Cardiac septum (tissue), 1 donor: ENCODE measurements at places on chromosomes 3 and 15. TPM values are rescaled to one million over a fixed set of nuclear protein-coding genes. Genes with fewer than 3 reads are reported as not detected.

DNA sequence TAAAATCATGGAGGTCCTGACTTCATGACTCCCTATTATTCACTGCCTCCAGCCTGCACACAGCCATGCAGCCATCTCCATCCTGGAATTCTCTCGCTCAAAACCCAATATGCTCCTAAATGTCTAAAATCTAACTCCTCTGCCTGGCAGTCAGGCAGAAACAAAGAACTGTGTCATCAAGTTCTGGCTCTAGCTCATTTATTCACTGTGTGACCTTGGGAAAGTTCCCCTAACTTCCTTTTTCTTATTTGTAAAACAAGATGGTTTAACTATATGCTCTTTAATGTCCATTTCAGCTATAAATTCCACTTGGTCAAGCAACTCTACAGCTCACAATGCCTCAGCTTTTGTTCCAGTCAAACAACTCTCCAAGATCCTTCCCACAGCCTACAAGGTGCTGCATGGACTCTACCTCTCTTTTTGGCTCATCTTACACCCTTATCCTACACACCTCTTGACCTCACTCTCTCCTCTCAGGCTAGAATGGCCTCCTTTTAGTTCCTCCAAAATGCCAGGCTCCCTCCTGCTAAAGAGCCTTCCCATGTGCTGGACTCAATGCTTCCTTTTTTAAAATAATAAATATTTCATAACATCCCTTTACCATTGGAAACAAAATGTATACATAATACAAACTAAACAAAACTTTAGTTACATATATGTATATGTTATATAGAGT, 16.4 kb downstream of the PIK3CB start:
- no peak for DNase-seq

The ISLR gene
- total RNA-seq, result 16.2 TPM

DNA sequence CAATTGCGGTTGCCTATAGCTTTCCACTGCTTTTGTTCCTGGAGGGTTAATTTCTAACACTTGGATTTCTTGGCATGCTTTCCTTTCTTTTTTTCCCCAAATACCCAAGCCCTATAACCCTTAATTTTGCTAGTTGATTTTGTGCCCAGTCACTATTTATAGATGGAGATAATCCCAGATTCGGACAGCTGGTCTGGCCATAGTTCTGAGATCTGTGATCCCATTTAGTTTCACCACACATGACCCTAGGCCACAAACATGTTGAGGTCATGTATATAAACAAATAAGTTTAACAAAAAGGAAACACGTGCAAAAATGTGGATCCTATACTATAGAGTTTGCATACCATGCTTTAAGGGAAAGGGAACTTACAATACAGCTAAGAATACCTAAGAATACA, 111.4 kb downstream of the ZMAT3 start:
- DNase-seq, result no peak

DNA sequence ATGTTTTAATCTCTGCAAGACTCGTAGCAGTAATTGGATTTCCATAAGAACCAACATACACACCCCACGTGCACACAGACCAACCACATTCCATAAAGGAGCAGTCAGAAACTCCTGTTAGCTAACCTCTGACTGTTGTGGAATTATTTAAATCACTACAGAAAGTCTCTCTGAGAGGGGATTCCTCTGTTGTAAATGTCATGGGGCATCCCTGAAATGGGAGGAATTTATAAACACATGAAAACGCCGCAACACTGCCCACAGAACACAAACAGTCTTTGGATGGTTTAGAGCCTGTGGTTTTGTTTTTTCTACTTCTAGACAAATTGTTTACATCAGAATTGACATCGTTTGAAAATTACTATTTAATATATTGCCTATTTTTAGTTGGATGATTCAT, 740.1 kb upstream of the GRM7 start:
- no peak for DNase-seq

DNA sequence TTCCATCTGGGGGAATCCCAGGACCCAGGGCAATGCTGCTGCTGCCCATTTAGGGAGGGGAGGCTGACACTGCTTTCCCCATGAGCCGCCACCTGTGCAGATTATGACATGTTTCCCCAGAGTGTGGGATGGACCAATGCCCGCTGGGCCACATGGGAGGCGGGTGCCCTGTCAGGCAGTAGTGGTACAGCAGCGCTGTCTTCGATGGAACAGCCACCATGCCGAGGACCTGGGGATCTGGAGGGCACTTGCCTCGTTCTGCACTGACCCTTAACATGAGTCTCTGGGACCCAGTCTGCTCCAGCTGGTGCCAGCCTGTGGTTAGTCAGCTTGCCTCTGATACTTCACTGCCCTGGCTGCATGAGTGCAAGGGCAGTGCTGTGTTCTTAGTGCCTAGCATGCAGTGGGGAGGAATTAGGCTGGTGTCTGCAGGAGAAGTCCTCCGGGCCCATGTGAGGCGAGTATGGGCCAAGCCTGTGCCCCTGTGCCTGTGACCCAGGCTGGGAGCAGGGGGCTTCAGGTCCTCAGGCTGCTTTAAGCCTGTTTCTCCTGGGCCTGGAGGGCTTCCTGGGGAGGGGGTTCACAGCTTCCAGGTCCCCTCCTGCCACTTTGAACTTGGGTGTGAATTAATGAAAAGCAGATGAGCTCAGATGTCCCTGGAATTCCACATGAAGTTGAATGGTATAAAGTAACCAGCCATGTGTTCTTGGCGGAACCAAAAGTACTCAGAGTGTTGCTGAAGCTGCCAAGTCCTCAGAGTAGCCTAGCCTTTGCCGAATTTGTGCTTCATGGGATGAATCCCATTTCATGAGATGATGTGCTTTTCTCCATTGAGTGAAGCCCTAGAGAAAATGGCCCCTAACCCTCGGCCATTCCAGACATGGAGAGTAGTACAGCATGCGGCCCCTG, 22.9 kb downstream of the KLF13 start:
- DNase-seq, result no peak

The MED12L gene
- 5.5 TPM for total RNA-seq

DNA sequence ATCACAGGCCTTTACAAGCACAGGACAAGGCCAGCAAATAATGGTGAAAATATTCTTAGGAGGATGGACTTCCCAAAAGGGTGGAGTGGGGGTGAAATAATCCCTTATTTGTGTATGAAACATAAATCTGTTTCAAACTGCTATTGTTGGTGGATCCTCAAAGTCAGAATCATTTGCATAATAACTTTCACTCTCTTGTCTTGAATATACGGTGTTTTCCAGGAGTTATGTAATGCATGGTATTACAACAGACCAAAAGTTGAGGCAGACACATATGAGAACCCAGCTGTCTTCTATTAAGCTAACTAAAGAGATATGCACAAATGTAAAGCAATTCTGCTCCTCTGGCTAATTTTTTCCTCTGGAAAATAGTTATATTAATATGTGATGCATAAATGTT, 57.7 kb downstream of the PRTG start:
- no peak for DNase-seq

- DNase-seq, result no peak
Measured at GRCh38 chr15:49248291-49248690, 78.2 kb downstream of the GALK2 start.

DNA sequence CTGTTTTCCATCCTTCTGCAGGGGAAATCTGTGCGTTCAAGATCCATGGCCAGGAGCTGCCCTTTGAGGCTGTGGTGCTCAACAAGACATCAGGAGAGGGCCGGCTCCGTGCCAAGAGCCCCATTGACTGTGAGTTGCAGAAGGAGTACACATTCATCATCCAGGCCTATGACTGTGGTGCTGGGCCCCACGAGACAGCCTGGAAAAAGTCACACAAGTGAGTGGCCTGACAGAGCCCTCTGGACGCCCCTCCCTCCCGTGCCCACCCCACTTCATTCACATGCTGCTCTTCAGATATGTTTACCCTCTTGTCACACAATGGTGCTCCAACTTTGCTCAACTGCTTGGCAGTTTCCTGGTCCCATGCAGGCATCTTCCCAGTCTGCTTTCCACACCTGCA, 274.3 kb upstream of the TRIM42 start:
- DNase-seq, result no peak

DNA sequence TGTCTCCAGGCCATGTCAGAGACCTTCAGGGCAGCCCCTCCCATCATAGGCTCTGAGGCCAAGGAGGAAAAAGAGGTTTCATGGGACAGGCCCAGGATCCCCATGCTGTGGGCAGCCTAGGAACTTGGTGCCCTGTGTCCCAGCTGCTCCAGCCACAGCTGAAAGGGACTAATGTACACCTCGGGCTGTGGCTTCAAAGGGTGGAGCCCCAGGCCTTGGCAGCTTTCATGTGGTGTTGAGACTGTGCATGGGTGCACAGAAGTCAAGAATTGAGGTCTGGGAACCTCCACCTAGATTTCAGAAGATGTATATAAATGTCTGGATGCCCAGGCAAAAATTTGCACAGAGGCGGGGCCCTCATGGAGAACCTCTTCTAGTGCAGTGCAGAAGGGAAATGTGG, 6.6 kb upstream of the SSR3 start:
- no peak for DNase-seq

DNA sequence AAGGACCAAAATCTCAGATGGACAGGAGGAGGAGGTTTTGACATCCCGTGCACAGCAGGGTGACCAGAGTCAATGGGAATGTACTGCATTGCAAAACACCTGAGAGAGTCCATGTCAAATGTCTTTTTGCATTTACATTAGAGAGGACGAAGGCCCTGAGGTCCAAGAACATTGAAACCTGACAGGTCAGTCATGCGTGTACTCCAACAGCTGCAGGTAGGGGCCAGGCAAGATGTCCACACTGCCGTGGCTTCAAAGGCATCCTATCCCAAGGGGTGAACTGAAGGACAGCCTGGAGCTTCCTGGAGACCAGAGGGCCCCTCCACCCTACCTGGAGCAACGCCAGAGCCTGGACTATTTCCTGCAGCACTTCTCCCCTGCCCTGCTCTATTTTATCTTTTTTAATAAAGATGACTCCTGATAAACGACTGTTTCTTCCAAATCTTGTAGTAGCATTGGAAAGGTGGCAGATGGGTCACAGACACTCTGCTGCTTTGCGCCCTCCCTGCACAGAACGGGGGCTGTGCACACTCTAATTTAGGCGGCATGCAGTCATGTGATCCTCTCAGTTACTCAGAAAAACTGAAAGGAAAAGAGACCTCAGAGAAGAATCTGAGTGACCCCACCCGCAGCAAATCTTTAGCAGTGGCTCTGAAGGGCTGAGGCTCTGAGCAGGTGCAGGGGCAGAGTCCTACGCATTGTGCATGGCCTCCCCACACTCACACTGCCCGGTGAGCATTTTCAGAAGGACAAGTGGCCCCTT, 68.2 kb downstream of the HMCES start:
- DNase-seq, result no peak

- DNase-seq, result no peak
Measured at GRCh38 chr15:41819455-41820050, 8.3 kb upstream of the JMJD7 start.

The CFAP20DC gene
- total RNA-seq, result 0.08 TPM

The RASGRP1 gene
- 2.2 TPM for total RNA-seq

- DNase-seq, result no peak
Measured at GRCh38 chr3:137293086-137293485, 335.3 kb downstream of the IL20RB start.

- DNase-seq, result peak; percentile 86
Measured at GRCh38 chr3:42654331-42655201, 1.1 kb downstream of the ZBTB47 start.

DNA sequence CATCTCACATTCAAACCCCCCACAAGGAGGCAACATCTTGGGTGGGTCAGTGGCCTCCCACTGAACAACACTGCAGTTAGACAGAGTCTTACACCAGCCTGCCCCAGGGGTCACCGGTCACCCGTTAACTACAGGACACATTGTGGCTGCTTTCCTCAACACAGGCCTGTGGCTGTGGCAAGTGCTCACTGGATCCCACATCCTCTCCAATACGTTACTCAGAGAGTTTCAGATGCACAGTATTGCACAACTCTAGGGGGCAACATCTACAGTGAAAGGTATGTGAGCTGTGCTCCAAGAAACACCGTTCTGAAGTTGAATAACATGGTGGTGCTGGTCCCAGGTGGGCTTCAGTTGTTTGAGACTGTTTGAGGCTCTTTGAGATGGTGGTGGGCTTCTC, 41.0 kb downstream of the CTDSPL start:
- no peak for DNase-seq

The SMCO1 gene
- 28.7 TPM for total RNA-seq

- no peak for DNase-seq
Measured at GRCh38 chr3:32571192-32571485, 481 bp upstream of the DYNC1LI1 start.

DNA sequence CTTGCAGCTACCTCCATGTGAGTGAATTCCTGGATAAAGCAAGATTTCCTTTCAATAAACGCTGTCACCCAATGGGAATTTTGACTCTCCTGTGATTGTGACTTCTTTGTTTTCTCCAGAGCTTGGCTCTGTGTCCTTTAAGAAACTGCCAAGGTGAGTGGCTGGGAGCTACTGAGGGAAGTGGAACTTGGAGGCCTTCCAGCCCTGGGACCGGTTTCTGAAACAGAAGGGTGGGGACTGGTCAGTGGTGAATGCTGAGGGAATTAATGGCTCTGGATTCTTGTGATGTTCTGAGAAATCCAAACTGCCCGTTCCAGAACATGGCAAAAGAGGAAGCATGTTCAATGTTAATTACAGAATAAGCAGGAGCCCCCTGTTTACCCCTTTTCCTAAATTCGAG, 41.1 kb upstream of the MYZAP start:
- no peak for DNase-seq

The AADACL2 gene
- not detected for total RNA-seq

GRCh38 chr15:77817434-77817833, 184.7 kb upstream of the LINGO1 start:
- no peak for DNase-seq

DNA sequence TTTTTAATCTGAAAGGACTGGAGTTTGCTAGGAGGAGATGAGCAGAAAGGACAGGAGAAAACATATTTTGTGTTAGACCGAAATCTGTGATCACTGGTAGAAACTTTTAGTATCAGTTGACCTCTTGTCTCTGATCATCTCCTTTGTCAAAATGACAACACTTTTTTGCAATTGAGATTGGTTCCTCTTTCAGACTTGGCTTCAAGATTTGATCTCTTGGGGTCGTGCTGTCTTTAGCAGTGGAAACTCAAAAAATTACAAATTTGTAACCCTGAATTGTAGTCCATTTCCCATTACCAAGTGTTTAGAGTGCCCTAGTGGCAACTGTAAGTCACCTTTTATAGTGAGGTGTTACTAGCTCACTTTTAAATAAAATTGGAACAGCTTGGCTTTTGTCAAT, 107.4 kb downstream of the KLHL25 start:
- no peak for DNase-seq

- no peak for DNase-seq
Measured at GRCh38 chr3:103052236-103052830, 617.5 kb downstream of the ZPLD1 start.

- peak; percentile 90 for DNase-seq
Measured at GRCh38 chr3:13016083-13016720, 57.0 kb downstream of the IQSEC1 start.

GRCh38 chr3:127690823-127691452, 18.2 kb downstream of the ABTB1 start:
- DNase-seq, result peak; percentile 77

DNA sequence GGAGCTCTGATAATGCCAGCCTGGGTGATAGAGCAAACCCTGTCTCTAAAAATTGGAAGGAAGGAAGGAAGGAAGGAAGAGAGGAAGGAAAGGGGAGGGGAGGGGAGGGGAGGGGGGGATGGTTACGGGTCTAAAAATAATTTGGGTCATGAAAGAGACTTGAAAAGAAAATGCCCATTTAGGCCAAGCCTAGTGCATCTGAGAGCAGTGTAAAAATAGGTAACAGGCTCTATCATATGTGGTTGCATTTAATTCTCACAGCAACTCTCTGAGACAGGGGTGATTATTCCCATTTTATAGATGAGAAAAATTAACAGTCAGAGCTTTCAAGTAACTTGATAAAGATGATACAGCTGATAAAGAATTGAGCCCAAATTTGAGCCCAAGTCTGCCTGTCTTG, 3.6 kb upstream of the ECE2 start:
- no peak for DNase-seq

The MB21D2 gene
- total RNA-seq, result 3.2 TPM

The DNAH12 gene
- total RNA-seq, result 0.22 TPM

The RTP1 gene
- not detected for total RNA-seq
